ENCODE measurements at places on chromosomes 1 and 21.
A peak's percentile ranks its signal among the peaks of the same experiment; 100 is the strongest.

DNA sequence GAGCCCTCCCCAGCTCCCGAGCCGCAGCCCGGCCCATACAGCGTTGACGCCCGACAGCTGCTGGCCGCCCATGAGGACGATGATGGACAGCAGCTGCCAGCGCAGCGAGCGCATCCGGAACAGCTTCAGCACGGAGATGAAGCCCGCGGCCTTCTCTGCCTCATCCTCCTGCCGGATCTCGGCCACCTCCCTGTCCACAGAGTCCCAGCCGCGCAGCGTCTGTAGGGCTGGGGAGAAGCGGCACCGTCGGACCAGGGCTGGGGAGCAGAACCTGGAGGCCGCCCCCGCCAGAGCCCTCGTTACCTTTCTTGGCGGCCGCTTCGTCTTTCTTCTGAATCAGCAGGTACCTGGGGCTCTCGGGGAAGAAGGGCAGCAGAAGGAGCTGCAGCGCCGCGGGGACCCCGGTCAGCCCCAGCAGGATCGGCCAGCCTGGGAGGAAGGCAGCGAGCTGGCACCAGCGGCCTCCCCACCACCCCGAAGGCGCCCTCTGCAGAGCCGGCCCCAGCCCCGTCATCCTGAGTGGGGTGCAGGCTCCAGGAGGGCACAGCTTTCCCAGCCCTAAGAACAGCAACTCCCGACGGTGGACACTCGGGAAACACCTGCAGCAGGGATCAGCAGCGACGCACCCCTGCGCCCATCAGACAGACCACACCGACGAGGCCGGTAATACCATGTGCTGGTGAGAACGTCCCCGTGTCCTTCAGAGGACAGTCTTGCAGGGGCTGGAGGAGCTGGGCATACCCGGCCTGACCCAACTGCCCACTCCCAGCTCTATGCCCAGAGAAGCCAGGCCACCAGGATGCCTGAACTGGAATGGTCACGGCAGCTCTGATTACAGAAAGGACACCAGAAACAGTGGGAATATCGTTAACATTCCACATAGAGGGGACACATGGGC, 13.8 kb upstream of the SLC2A7 start:
- no peak for DNase-seq

DNA sequence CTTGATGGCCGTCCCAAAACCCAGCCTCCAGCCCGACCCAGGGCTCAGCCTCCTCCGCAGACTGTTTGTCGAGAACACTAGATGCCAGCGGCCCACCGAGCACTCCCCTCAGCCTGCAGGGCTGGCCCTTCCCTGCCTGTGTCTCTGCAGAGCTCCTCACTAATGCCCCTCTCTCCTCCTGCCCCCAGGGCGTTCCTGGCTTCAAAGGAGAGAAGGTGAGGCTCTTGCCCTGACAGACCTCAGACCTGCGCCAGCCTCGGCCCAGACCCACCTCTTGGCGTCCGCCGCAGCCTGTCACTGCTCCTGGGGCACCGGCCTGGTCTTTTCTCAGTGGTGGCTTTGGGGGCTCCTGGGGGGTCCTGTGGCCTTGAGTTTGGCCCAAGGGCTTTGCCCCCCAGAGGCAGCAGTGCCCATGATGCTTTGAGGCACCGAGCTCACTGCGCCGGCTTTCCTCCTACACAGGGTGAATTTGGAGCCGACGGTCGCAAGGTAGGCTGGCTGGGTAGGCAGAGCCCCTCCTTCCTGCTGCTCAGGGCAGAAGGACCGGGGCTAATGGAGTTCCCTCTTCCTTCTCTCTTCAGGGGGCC, 18.4 kb downstream of the COL6A2 start:
- DNase-seq: no peak

- DNase-seq: no peak
Observed at GRCh38 chr1:13808729-13809131, 108.7 kb downstream of the PRDM2 start.

- DNase-seq: no peak
Observed at GRCh38 chr1:23638188-23638619, 53.4 kb upstream of the RPL11 start.

GRCh38 chr1:44655609-44656008, 18.7 kb downstream of the TMEM53 start:
- DNase-seq: no peak

GRCh38 chr1:16139473-16139962, 16.4 kb downstream of the EPHA2 start:
- no peak for DNase-seq

DNA sequence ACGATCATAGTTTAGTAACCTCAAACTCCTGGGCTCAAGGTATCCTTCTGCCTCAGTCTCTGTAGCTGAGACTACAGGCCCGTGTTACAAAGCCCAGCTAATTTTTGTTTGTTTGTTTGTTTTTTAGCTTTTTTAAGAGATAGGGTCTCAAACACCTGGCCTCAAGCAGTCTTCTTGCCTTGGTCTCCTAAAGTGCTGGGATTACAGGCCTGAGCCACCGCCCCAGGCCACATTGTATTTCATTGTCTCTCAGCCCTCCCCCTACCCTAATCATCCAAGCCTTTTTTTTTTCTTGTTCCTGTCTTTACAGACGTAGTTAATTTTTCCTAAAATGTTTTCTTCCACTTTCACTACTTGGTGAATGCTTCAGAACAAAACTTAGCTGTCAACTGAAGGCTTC, 5.4 kb downstream of the CDC7 start:
- no peak for DNase-seq

DNA sequence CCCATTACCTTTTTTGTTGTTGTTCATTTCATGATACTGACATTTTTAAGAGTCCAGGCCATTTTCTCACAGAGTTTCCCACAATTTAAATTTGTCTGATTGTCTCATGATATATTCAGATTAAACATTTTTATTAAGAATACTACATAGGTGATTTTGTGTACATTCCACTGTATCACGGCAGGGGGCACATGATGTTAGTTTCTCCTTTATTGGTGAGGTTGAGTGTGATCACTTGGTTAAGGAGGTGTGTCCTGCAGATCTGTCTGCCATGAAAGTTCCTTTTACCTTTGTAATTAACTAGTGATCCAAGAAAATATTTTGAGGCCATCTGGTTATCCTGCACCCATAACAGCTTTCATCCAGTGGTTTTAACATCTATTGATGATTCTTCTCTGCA, 11.8 kb downstream of the RTCA start:
- no peak for DNase-seq

DNA sequence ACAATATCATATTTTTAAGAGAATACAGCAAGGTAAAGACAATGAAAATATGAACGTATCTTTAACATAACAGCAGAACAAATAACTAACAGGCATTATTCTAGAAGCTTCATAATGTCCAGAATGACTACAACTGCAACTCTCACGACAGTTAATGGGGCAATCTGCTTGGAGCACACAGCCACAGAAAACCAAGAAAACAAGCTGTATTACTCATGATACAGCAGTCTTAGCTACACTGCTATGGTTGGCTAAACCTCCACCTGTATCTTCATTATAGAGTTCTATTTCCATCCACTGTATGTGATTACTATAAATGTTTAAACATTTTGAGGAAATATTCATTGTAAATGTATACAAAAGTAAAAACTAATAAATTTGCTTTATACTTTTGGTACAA, 139.9 kb downstream of the DPYD start:
- DNase-seq: no peak

GRCh38 chr1:36369061-36369861, 16.5 kb downstream of the STK40 start:
- DNase-seq: peak; percentile 95

- no peak for DNase-seq
Observed at GRCh38 chr1:161374373-161374772, 6.7 kb upstream of the CFAP126 start.

- DNase-seq: no peak
Observed at GRCh38 chr1:73998348-73998959, 199.5 kb downstream of the LRRIQ3 start.

DNA sequence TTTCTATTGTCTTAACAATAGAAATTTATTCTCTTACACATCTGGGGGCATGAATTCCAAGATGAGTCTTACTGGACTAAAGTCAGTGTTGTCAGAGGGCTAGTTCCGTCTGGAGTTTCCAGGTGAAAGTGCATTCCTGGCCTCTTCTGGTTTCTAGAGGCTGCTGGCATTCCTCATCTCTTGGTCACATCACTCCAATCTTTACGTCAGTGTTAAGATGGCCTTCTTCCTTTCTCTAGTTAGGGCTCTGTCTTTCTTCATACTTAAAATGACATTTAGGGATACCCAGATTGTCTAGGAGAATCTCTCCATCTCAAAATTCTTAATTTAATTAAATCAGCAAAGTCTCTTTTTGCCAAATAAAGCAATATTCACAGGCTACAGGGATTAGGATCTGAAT, 13.3 kb upstream of the PDC start:
- no peak for DNase-seq

DNA sequence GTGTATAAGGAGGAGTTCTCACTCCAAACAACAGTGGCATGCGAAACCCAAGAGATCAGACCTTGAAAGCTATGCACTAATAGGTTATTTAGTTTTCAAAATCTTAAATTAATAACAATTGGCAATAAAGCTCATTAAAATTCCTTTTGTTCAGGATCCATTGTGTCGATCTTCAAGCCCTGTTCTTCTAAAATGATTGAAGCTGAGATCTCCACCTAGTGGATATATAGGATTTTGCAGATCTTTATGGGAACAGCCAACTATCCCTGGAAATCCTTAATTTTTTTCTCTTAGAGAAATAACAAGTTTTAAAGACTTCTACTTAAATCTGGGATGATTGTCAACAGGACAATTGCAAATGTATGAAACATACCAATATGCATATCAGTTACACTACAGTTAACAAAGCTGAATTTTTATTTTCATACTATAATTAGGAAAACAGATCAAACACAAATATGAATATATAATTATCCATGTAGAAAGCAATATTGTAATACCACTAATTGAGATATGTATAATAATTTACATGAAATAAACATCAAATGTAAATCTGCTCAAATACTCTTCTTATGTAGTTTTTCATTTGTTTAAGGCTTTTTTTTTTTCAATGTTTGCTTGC, 43.3 kb downstream of the LRRC53 start:
- DNase-seq: no peak

GRCh38 chr1:170604065-170604464, 59.9 kb upstream of the PRRX1 start:
- DNase-seq: no peak

GRCh38 chr1:50702395-50702794, 257.7 kb downstream of the FAF1 start:
- DNase-seq: no peak

DNA sequence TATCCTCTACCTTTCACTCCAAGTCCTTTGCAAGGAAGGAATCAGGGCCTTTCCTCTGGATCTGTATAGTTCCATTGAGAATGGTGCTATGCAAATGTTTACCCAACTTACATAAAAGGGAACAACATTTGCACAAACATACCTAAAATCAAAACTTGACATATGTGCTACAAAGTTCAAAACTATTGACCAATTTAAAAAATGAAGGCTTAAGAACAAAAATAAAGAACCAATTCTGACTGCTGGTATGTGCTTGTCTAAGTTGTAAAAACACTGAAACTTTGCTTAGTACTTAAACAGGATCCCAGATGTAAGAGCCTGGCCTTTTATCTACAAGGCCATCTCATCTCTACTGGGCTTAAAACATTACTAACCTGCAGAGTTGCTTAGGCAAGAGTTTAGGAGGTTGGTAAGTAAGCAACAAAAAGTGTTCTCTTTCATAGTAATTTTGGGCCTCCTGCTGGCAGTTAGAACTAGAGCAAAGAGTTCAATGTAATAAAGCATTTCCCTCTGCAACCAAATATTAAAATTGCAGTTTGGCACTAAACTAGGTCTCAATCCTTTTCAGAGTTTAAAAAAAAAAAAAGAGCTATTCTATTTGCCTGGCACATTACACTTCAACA, 2.0 kb downstream of the SCMH1 start:
- no peak for DNase-seq

GRCh38 chr1:16076031-16076864, 2.8 kb upstream of the FAM131C start:
- DNase-seq: no peak

GRCh38 chr1:239811211-239811885, 280.3 kb upstream of the FMN2 start:
- no peak for DNase-seq

GRCh38 chr1:234697015-234697414, 87.0 kb upstream of the IRF2BP2 start:
- no peak for DNase-seq
